ENCODE measurements at places on chromosomes 6 and 20.
A peak's percentile ranks its signal among the peaks of the same experiment; 100 is the strongest.

DNA sequence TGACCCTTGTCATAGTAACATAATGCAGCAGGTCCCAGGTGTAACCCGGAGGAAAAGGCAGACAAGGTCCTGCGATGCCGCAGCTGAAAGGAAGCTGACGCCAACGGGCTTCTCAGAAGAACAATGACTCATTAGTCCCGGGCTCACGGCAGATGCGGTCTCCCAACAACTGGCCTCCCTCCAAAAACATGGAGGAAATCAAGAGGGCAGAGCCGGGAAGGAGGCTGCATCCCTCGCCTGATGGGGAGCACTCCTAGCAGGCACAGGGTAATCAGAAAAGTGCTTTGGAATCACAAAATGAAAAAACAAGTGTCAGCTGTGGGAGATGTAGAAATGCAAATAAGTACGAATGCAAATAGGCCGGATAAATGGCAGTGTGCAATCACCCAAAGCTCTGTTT lies 165.2 kb upstream of the AGPAT4 start:
- DNase-seq = peak; percentile 61

- no peak for DNase-seq
These were observed 85.4 kb upstream of the GPR6 start for GRCh38 chr6:109892451-109893435.

DNA sequence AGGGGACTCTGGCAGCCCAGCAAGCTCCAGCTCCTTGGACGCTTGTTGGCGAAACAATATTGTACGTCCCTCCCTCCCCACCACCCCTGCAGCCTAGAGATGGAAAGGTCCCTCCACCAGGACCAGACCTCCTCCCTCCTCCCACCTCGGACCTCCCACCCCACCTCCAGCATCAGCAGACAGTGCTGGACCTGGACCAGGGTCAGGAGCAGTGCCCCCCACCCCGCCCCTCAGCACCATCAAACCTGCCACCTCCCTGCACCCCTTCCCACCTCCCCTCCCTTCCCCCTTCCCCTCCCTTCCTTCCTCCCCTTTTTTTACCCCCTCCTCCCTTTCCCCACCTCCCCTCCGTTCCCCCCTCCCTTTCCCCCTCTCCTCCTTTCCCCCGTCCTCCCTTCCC lies 98.4 kb downstream of the TAF4 start:
- DNase-seq = no peak

GRCh38 chr6:124823240-124824111 lies 138.8 kb upstream of the RNF217 start:
- DNase-seq = no peak

GRCh38 chr20:58306421-58307261 lies 2.9 kb upstream of the RAB22A start:
- DNase-seq = no peak

All from HFF-Myc (cell line).